Uterus (tissue), 4 donors: ENCODE measurements at places on chromosomes 5 and 9.

DNA sequence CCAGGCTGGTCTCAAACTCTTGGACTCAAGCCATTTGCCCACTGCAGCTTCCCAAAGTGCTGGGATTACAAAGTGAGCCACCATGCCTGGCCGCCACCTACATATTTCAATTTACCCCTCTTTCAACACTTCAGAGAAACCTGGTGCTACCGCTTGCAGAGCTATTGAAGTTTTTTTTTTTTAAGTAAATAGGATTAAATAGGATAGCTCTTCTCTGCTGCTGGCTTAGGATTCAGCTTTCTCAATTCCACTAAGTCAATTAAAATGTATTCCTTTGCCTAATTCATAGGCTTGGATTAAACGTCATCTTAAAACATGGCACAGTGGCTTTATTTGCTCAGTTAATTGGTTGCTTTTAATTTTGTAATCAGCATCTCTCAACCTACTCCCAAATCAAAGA, 41.0 kb downstream of the KIAA1191 start:
- DNase-seq: no peak

GRCh38 chr5:63923914-63924313, 38.3 kb downstream of the HTR1A start:
- no peak for DNase-seq

- no peak for DNase-seq
These were observed 10.4 kb upstream of the RXRA start for GRCh38 chr9:134315716-134316448.

DNA sequence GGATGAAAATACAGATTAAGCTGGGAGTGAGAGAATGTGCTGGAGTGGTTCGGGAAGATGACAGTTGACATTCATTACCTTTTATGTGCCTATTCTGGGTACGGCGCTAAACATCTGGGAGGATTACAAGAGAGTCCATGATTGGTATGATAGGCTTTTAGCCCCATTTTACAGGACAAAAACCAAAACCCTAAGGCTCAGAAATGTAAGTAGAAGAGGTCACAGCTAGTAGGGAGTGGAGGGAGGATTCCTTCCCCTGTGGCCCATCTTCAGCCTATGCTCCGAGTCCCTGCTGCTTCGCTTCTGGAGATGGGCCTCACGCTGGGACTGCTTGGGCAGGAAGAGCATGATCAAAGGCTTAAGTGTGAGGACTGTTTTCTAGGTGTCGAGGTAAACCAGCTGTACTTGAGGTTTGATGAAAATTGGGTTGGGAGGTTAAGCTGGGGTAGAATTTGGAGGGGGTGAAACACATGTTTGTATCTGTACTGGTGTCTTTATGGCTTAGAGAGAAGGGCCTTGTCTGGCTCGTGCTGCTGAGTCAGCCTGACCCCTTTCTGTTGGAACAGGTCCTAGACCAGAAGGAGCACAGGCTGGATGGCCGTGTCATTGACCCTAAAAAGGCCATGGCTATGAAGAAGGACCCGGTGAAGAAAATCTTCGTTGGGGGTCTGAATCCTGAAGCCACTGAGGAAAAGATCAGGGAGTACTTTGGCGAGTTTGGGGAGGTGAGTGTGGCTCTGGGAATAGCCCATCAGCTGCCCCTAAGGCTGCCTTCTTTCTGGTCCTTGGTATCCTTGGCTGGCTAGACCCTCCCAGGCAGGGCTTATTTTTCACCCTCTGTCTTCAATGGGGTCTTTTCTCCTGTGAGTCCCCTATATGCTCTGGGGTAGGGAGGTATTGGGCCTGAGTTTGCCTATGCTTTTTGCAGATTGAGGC, 2.1 kb downstream of the HNRNPAB start:
- no peak for DNase-seq

DNA sequence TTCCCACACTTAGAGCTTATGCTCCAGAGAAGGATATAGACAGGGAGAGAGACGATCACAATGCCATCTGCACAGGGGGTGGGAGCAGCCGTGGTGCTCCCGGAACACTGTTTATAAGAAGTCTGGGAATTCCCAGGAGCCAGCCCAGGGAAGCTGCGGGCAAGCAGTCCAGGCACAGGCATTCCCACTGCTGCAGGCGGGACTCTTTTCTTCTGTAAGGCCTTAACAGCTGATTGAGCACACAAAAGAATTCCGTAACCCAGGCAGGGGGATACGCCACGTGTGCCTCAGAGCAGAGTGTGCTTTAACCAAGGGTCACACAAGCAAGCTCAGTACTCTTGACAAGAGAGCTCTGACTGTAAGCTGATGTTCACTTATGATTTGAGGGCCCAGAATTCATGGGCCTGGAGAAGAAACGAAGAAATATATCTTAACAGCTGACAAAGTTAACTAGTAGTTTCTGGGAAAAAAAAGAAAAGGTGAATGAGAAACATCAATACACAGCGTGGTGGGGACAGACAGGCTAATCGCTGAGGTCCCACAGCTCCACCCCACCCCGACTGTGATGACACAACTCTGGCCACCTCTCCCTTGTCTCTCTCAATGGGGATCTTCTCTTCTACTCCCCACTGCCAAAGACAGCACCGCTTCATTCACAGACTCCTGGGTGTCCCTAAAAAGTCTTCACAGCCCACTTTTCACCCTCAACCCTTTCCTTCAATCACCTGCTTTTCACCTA, 85.9 kb upstream of the SIMC1 start:
- no peak for DNase-seq

DNA sequence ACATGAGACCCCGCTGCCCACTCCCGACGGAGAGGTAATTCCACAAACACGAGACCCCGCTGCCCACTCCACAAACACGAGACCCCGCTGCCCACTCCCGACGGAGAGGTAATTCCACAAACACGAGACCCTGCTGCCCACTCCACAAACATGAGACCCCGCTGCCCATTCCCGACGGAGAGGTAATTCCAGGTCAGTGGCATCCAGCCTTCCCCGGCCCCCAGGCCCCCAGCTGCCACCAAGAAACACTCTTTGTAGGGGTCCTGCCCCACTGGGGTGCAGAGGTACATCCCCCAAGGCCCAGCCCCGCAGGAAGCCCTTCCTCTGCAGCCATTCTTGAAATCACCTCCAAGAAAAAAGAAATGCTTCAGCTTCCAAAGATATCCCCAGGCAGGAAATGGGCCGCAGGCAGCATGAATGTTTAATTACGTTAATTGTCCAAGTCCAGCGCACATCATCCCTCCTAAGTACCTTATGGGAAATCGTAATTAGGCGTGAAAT, 115.9 kb downstream of the ADAMTS2 start:
- peak; percentile 8 for DNase-seq

DNA sequence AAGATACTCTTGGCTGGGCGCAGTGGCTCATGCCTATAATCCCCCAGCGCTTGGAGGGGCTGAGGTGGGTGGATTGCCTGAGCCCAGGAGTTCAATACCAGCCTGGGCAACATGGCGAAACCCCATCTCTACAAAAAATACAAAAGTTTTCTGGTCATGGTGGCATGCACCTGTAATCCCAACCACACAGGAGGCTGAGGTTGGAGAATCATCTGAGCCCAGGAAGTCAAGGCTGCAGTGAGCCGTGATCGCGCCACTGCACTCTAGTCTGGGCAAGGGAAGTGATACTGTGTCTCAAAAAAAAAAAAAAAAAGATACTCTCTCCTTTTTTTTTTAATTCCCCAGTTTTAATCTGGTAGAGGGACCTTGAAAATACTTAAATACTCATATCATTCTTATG, 15.0 kb downstream of the ANKRD33B start:
- DNase-seq: no peak

GRCh38 chr5:90347462-90347861, 62.1 kb downstream of the CETN3 start:
- no peak for DNase-seq

GRCh38 chr9:132827366-132827765, 50.7 kb downstream of the AK8 start:
- DNase-seq: no peak

DNA sequence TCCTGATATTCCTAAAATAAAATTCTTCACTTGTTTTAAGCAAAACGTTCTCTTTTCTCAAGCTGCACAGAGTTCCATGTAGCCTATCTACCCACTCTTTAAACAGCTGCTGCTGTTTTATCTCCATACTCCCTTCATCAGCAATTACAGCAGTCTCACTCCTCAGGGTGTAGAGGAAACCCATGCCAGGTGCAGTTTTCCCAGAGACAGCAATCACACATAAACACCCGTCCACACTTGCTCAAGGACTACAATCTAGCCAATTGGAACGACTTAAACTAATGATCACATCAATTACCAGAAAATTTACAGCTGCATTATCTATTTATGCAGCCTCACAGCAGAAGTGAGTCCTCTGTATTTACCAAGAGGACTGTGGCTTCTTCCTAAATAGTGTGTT, 141.7 kb downstream of the HTR1A start:
- no peak for DNase-seq

GRCh38 chr9:88242879-88243278, 104.6 kb upstream of the SPATA31C2 start:
- DNase-seq: no peak

GRCh38 chr9:99180199-99180598, 41.5 kb downstream of the ALG2 start:
- DNase-seq: no peak

DNA sequence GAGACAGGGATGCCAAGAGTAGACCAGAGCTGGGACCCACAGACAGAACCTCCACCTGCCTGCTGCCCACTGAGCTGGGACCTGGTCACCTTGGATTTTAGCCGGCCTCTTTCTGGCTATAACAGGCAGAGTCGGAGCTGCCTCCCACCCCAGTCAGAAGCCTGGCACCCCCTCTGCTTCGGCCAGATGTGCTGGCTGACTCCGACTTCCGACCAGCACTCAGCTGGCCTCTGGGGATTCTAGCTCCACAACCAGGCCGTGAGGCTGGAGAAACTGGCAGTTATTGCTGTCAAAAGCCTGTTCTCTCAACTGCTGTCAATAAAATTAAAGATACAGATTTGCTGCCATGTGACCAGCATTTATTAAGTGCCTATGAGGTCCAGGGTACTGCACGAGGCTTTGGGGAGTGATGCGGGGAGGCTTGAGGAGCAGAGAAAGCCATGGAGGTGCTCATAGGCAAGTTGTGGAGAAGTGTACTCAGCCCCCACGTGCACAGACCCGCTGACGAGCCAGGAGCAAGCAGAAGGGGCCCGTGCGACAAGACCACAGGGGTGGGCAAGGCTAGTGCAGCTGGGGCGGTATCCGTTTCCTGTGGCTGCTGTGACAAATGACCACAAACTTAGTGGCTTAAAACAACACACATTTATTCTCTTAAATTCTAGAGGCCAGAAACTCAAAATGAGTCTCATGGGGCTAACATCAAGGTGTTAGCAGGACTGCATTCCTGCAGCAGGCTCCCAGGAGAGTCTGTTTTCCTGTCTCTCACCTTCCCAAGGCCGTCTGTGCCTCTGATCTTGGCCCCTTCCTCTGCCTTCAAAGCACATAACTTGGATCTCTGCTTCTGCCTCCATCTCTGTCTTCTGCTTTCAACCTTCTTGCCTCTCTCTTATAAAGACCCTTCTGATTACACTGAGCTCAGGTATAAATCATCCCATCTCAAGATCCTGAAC, 13.1 kb downstream of the GFI1B start:
- DNase-seq: no peak

GRCh38 chr5:114362197-114362976, 517 bp downstream of the KCNN2 start:
- no peak for DNase-seq

GRCh38 chr9:124855944-124856765, 2.9 kb downstream of the WDR38 start:
- DNase-seq: no peak

- no peak for DNase-seq
These were observed 393.6 kb downstream of the SPOCK1 start for GRCh38 chr5:137105351-137106035.

GRCh38 chr5:137192293-137192743, 306.8 kb downstream of the SPOCK1 start:
- DNase-seq: peak; percentile 21

- no peak for DNase-seq
These were observed 76.6 kb upstream of the ABCA1 start for GRCh38 chr9:105004466-105005090.

GRCh38 chr5:68392617-68393016, 177.1 kb downstream of the PIK3R1 start:
- no peak for DNase-seq

GRCh38 chr5:100472091-100472490, 63.1 kb upstream of the FAM174A start:
- DNase-seq: no peak

- no peak for DNase-seq
These were observed 3.8 kb downstream of the FOXD1 start for GRCh38 chr5:73444499-73445438.

DNA sequence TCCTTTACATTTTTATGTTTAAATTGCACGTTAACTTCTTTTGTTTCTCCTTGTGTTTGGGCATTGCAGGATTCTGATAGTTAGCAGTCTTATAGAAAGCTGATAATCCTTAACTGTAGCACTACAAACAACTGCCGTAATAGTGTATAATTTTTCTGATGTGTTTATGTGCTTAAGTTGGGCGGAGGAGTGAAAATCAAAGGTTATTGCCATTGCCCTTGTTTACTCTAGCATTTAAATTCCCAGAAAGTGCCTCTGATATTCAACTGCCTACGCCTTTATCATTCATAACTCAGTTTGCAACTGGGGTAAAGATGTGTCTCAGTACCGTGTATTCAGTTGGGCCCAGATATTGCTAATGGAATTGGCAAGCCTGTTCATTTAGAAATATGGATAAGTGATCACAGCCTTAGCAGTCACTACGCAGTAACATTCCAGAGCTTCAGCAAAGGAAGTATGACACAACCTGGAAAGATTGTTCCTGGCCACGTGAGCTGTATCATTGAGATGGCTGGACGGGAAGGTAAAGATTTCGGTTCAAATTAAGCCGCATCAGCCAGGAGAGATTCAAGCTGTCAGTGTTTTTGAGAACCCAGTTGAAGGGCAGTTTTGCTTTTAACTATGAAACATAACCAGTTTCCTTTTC, 28.1 kb upstream of the LRRTM2 start:
- DNase-seq: no peak

DNA sequence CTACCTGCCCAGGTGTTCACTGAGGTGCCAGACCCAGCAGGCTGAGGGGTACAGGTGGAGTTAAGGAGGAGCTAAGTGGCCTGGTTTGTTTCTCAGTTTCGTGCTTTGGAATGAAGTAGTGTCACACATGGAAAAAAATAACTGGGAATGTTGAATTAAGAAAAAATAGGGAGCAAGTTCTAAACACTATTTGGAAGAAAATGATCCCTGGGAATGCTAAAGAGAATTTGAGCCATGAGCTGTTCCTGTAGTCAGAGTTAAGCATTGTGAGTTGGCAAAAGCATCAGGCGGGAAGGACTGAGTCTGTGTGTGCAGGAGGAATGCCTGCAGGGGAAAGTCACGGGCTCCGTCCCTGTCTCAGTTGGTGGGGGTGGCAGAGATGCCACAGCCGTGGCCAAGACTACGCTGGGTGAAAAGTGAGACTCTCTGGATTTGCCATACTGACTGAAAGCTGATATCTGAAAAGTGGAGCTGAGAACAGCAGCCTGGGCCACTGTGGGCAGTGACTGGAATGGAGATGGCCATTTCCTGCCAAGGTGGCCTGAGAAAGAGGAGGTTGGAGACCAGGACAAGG, 37.0 kb downstream of the SYK start:
- no peak for DNase-seq

- DNase-seq: no peak
These were observed 11.5 kb downstream of the IGFBPL1 start for GRCh38 chr9:38412751-38413150.
